T-helper 17 cell (primary cell): ENCODE measurements at places on chromosomes 3 and 15.

- H3K27ac ChIP-seq = no peak overlapping the region
- peaks cover 42% of the 10 kb centered on the region for H3K27me3 ChIP-seq
- H3K4me1 ChIP-seq = peaks cover 8% of the 10 kb centered on the region
- H3K4me3 ChIP-seq = no peak overlapping the region
These were observed 15.4 kb downstream of the SCN5A start for GRCh38 chr3:38634111-38634510.

DNA sequence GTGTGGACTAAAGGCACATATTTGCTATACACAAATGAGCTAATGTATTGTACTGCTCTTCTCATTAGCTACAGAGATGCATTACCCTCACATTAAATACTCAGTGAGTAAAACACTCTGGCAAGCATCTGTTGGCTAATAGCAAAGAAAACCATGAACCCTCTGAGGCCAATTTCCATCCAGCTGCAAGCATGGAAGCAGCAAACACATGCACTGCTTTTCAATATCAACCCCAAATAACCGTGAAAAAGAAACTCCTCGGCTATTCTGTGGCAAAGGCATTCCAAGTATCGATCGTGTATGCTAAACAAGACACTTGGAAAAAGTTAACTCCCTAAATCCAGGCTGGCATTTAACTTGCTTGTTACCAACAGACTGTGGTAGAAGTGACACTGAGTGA, 67.0 kb downstream of the PEAK1 start:
- H3K4me1 ChIP-seq = peaks cover 7% of the 10 kb centered on the region
- peaks cover 2% of the 10 kb centered on the region for H3K36me3 ChIP-seq
- no peaks in the 10 kb centered on the region for H3K27me3 ChIP-seq

DNA sequence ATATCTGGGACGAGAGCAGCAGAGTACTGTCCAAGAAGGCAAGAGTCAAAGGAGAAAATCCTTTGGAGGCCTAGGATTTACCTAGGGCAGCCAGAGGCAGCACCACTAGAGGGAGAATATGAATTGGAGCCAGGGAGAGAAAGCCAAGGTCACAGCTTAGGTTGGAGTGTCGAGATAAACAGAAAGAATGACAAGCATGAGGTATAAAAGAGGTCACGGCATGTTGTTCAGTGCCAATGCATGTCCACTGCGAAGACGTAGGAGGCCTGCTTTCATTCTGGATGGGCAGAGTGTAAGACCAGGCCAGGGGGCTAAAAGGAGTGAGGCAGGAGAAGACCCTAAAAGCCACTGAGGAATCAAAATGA, 47.2 kb downstream of the THBS1 start:
- peak overlapping the region; percentile 97 for H3K27ac ChIP-seq
- H3K4me1 ChIP-seq = peaks cover 62% of the 10 kb centered on the region
- H3K36me3 ChIP-seq = peaks cover 3% of the 10 kb centered on the region
- no peaks in the 10 kb centered on the region for H3K27me3 ChIP-seq
- peak overlapping the region; percentile 37 for H3K4me3 ChIP-seq

- H3K36me3 ChIP-seq = peaks cover 7% of the 10 kb centered on the region
- DNase-seq = no peak
- peaks cover 14% of the 10 kb centered on the region for H3K4me1 ChIP-seq
- peaks cover 72% of the 10 kb centered on the region for H3K27me3 ChIP-seq
- H3K4me3 ChIP-seq = peak overlapping the region; percentile 93
These were observed 1.1 kb downstream of the CASR start for GRCh38 chr3:122184591-122184929.

DNA sequence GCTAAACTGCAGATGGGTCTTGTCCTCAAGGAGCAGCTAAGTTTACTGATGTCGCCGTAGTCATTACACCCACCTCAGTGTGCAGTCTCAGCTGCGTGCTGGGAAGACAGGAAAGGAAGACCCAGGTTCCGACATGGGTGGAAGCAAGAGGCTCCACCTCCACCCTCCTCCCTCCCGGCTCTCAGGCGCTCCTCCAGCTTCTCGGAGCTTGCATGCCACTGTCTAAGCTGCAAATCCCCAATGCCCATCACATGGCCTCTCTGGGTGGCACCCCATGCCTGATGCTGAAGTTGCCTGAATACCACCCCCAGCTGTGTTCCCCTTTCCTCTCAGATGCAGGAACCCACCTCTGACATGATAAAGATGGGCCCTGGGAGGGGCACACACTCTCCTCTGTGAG, 58.5 kb downstream of the MGLL start:
- no peak overlapping the region for H3K4me3 ChIP-seq
- H3K27ac ChIP-seq = no peak overlapping the region
- peaks cover 3% of the 10 kb centered on the region for H3K4me1 ChIP-seq
- no peak for DNase-seq
- peaks cover 48% of the 10 kb centered on the region for H3K27me3 ChIP-seq
- H3K36me3 ChIP-seq = peaks cover 2% of the 10 kb centered on the region

- no peak overlapping the region for H3K4me3 ChIP-seq
- no peak for DNase-seq
- no peaks in the 10 kb centered on the region for H3K27me3 ChIP-seq
- peaks cover 2% of the 10 kb centered on the region for H3K36me3 ChIP-seq
These were observed 139.9 kb upstream of the TLE3 start for GRCh38 chr15:70237626-70238025.
